Dermis microvascular lymphatic vessel endothelial cell (primary cell): ENCODE measurements at places on chromosomes 2 and 18.

DNA sequence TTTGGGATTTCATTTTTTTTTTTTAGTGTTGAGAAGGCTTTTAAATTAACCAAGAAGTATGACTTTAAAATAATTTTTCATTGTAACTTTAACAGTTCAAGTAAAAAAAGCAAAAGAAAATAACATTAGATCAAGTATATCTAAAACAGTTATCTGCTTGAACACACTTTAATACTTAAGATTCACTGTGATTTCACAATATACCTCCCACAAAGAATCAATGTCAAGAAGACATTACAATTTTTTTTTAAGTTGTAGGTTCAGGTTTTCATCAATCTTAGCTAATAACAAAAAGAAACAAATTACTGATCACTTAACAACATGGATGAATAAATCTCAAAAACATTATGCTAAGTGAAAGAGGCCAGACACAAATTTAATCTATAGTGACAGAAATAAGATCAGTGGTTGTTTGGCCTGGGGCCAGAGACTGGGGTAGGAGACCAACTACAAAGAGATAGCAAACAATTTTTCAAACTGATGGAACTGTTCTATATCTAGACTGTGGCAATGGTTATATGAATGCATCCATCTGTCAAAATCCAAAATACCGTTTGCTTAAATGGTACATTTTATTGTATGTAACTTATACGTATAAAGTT lies 74.8 kb upstream of the FRZB start:
- no peak for DNase-seq

GRCh38 chr2:227888289-227888688 lies 16.9 kb downstream of the DAW1 start:
- DNase-seq = no peak

GRCh38 chr2:138794724-138795123 lies 14.5 kb upstream of the NXPH2 start:
- no peak for DNase-seq

DNA sequence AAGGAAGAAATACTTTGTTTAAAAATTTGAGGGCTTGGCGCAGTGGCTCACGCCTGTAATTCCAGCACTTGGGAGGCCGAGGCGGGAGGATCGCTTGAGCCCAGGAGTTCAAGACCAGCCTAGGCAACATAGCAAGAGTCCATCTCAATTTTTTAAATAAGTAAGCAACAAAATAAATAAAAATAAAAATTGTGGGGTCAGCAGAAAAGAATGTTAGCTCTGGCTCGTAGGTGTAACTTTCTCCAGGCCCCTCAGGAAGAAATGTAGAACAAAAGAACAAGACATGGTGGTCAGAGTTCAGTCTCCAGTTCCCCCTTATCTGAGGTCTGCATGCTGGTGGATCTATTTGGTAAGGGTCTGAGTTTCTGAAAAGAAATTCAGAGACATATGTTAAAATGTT lies 20.4 kb upstream of the PDCL3 start:
- no peak for DNase-seq

GRCh38 chr2:43946685-43947084 lies 49.1 kb downstream of the LRPPRC start:
- no peak for DNase-seq

DNA sequence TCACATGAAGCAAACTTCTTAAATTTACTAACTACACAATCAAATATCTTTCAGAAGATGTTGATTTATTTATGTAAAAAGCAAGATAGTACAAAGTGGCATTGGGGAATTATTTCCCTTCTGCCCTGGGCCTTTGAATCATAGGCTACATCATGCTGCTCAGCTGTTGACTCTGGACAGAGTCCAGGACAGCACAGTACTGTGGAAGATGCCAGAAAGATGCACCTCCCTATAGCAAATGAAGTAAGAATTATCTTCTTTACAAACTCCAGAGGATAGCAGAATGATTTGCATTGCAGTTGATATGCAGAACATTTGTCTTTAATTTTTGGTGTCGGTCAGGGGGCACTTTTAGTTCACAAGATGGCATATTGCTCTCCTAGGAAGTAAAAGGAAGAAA lies 1354.5 kb upstream of the ZEB2 start:
- peak; percentile 12 for DNase-seq

GRCh38 chr2:137566387-137566786 lies 397.9 kb upstream of the HNMT start:
- DNase-seq = no peak

- DNase-seq = no peak
These were observed 36.6 kb downstream of the DARS1 start for GRCh38 chr2:135948642-135949355.

- DNase-seq = no peak
These were observed 102.3 kb downstream of the MAPK4 start for GRCh38 chr18:50662177-50662576.

GRCh38 chr2:73862987-73863386 lies 29.8 kb upstream of the ACTG2 start:
- no peak for DNase-seq

DNA sequence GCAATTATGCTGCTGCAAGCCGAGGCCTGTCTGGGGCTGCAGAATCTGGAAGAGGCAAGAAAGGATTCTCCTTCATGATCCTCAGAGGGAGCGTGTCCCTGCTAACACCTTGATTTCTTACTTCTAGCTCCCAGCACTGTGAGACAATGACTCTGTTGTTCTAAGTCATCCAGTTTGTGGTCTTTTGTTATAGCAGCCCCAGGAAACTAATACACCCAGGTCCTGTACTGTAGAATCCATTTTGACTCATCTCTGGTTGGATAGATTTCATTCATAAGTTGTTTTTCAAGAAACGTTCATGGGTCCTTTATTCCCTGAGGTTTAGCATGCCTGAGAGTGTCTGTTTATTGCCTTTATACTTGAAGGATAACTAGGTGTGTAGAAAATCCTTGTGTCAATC lies 112.7 kb downstream of the TMEM17 start:
- no peak for DNase-seq

- no peak for DNase-seq
These were observed 155.1 kb upstream of the FSHR start for GRCh38 chr2:49309461-49309860.
